ENCODE measurements at places on chromosomes 11 and 22.

- no peak for DNase-seq
Measured at GRCh38 chr11:12914400-12914912, 94.7 kb upstream of the RASSF10 start.

- DNase-seq: no peak
Measured at GRCh38 chr11:291281-292210, 2.6 kb downstream of the PGGHG start.

GRCh38 chr11:125075242-125075625 is 12.1 kb downstream of the SLC37A2 start:
- DNase-seq: no peak

DNA sequence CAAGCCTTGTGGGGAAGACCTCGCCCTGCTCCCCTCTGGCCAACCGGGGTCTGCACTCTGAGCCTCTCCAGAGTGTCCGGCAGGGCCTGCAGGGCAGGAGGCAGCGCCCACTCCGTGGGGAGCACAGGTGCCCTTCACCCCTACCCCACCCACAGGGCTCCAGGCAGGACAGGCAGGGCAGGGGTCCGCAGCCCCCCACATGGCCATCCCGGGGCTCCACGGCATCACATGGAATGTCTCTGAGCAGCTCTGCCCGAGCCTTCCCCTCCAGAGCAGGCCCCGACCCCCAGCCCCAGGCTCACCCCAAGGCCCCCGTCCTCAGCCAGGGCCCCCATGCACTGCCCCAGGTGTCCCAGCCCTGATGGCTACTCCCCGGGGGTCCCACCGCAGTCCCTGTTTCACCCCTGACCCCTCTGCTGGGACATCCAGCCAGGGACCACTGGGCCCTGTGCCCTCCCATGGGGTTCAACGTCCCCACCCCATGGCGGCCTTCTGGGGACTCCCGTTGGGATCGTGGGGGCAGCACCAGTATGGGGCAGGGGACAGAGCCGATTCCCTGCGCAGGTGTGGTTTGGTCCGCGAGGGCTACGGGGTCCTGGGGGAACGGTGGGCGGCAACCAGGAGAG is 77.7 kb downstream of the BRD1 start:
- DNase-seq: no peak

- DNase-seq: no peak
Measured at GRCh38 chr11:68962527-68963250, 18.1 kb downstream of the MRGPRD start.

DNA sequence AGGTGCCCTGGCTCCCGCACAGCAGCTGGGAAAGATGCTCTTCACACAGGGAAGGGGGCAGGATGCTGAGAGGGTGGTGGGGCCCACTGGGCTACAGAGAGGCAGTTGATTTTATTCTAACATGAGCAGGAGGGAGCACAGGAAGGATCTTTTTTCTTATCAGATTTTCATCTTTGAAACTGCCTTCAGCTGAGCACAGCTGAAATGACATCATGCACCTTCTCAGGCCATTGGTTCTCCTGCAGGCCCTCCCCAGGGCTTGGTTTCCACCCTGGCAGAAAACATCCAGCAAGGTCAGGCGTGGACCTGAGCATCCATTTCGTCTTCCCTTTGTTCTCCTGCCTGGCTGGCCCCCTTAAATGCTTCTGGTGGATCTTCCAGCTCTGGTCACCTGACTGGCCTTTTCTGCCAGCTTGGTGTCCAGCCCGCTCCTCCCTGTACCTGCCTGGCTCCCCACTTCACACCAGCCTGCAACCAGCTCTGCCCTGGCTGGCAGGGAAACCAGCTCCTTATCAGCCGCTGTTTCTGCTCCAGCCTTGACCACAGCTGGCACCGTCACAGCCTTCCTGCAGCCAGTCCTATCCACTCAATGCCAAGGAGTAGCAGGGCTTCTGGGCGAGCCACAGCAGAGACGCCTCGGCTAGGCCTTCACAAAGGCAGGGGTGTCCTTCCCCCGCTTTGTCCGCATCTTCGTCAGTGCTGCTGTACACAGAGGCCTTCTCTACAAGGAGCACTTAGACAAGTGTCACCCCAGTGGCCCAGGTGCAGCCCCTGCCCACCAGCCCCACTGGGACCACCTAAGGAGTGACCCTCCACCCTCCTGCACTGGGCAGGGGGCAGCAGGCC is 36.5 kb downstream of the TOM1 start:
- DNase-seq: no peak

GRCh38 chr11:124877910-124878758 is 12.9 kb downstream of the ROBO3 start:
- no peak for DNase-seq

DNA sequence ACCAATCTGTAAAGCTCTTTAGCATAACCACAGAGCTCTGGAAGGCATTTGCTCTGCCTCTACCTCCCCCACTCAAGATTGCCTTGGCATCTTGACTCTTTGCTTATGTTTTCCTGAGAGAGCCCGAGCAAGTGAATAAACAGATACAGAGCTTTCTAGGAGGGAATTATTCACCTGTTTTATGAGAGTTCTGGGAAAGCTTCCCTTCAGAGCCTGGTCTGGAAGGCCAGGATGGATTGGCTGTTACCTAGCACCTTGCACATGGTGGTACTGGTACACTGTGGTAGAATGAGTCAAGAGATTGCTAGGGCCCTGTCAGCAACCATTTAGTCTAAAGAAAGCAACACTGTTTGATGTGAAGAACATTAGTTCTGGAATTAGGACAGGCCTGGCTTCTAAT is 52.3 kb downstream of the CABIN1 start:
- DNase-seq: no peak

- peak; percentile 37 for DNase-seq
Measured at GRCh38 chr11:69292221-69292648, 1.7 kb upstream of the MYEOV start.

GRCh38 chr22:36233796-36234195 is 5.5 kb downstream of the APOL2 start:
- DNase-seq: no peak

DNA sequence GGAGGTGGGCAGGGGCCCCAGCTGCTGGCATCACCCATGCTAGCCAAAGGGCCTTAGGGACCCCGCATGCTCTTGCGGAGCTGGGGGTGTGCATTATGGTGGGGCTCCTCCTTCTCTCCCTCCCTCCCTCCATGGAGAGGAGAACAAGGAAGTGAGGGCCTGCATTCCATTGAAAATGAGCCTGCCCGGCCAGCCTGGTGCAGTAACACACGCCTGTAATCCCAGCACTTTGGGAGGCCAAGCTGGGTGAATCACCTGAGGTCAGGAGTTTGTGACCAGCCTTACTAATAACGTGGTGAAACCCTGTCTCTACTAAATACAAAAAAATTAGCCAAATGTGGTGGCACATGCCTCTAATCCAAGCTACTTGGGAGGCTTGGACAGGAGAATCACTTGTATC is 22.4 kb downstream of the SNAP29 start:
- DNase-seq: no peak

GRCh38 chr22:49996119-49996517 is 16.4 kb downstream of the IL17REL start:
- no peak for DNase-seq

GRCh38 chr11:1825039-1825740 is 9.6 kb upstream of the SYT8 start:
- no peak for DNase-seq

DNA sequence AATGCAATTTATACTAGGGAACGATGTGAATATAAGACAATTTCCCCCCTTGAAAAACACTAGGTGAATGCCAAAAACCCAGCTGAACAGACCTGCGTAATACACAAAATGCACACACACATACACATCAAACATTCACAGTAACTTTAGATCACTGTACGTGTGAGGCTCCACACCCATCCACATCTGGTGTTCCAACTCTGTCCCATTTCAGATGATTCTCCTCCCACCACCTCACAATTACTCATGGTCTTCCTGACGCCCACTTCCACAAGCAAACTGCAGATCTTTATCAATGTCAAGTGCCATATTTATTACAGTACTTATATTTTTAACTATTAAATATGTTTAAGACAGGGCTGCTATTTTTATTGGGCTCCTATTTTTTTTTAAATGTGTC is 57.8 kb upstream of the TENM4 start:
- DNase-seq: no peak

DNA sequence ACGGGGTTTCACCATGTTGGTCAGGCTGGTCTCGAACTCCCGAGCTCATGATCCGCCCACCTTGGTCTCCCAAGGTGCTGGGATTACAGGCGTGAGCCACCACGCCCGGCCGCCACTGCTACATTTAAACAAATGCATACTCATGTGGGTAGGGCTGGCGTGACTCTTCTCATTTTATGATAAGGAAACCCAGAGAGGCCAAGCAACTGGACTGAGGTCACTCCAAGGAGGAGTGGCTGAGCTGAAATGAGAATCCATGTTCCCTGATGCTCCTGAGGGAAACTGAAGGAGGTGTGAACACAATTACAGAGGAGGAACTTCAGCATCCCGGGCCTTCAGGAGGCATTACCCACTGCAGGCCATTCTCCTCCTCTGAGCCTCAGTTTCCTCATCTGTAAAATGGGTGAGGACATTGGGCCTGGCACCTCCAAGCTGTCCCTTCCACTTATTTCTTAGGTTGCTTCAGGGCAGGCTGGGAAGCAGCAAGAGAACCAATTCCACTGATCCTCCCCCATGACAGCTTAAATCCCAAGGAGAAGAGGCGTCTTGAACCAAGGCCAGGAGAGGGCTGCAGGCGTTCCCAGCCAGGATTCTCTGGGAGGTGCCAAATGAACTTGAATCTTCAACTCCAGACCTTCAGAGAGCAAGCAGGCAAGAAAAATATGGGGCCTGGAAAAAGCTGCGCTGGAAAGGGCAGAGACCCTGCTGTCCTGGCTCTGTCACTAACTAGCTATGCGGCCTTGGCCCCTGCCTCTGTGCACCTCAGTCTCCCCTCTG is 2.9 kb downstream of the TST start:
- DNase-seq: no peak
